ENCODE measurements at places on chromosomes 7 and 10. TPM values are rescaled to one million over a fixed set of nuclear protein-coding genes. Genes with fewer than 3 reads are reported as not detected.

- H3K27me3 ChIP-seq = no peaks in the 10 kb centered on the region
- DNase-seq = no peak
- H3K4me3 ChIP-seq = no peak overlapping the region
- no peaks in the 10 kb centered on the region for H3K36me3 ChIP-seq
- H3K27ac ChIP-seq = no peak overlapping the region
- peaks cover 18% of the 10 kb centered on the region for H3K4me1 ChIP-seq
Observed at GRCh38 chr10:122553341-122553740, 7.2 kb upstream of the DMBT1 start.

GRCh38 chr10:5788969-5789368, 24.3 kb downstream of the GDI2 start:
- no peak overlapping the region for H3K4me3 ChIP-seq
- H3K4me1 ChIP-seq = peaks cover 12% of the 10 kb centered on the region
- H3K27me3 ChIP-seq = no peaks in the 10 kb centered on the region
- DNase-seq = no peak

Gene SPDYE5
- not detected for total RNA-seq

DNA sequence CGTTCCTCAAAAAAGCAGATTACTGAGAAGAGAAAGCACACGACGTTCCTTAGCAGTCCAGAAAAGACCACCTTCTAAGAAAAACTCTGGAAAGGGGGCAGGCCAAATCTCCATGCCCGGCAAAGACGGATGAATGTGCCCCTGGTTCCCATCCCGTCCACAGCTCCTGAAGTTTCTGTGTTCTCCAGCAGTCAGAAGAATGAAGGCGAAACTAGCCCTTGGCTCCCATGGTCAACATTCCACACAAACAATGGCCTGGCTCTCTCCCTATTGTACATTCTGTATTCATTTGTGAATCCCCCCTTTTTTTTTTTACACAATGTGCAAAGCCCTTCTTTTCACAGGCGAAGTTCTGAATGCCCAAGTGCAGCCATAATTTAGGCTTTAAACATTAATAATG, 5.3 kb downstream of the CTBP2 start:
- no peak for DNase-seq
- H3K36me3 ChIP-seq = no peaks in the 10 kb centered on the region
- H3K4me1 ChIP-seq = peaks cover 5% of the 10 kb centered on the region
- no peak overlapping the region for H3K27ac ChIP-seq
- H3K27me3 ChIP-seq = peaks cover 62% of the 10 kb centered on the region
- no peak overlapping the region for H3K4me3 ChIP-seq

- H3K4me3 ChIP-seq = no peak overlapping the region
- peaks cover 2% of the 10 kb centered on the region for H3K27me3 ChIP-seq
- no peaks in the 10 kb centered on the region for H3K4me1 ChIP-seq
- no peak overlapping the region for H3K27ac ChIP-seq
Observed at GRCh38 chr7:84674236-84674913, 479.8 kb upstream of the SEMA3A start.

- peaks cover 47% of the 10 kb centered on the region for H3K36me3 ChIP-seq
- no peaks in the 10 kb centered on the region for H3K4me1 ChIP-seq
- no peak overlapping the region for H3K27ac ChIP-seq
- no peak overlapping the region for H3K4me3 ChIP-seq
Observed at GRCh38 chr10:32489901-32490300, 44.0 kb downstream of the CCDC7 start.

GRCh38 chr7:129877146-129877792, 75.5 kb downstream of the UBE2H start:
- H3K4me3 ChIP-seq = no peak overlapping the region
- no peak overlapping the region for H3K27ac ChIP-seq
- DNase-seq = no peak
- peaks cover 48% of the 10 kb centered on the region for H3K4me1 ChIP-seq

DNA sequence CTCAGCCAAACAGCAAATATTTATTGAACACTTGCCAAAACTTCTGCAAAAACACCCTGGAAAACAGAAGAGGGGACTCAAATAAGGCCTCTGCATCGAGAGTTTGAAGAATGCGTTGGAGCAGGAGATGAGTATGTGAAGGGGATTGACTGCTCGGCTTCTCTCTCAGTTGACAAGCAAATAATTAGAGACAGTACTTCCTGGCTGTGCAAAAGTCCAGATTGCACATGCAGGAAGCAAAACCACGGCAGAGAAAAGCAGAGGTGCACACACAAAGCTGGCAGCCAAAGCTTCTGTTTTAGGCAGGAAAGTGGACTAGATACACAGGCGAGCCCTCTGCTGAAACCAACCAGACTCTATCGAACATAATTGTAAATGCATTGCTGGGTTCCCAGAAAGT, 343.6 kb upstream of the MGMT start:
- H3K4me1 ChIP-seq = peaks cover 26% of the 10 kb centered on the region
- no peak overlapping the region for H3K27ac ChIP-seq
- no peak for DNase-seq

Gene GRM3
- total RNA-seq = not detected

- no peak overlapping the region for H3K4me3 ChIP-seq
- no peaks in the 10 kb centered on the region for H3K4me1 ChIP-seq
- no peaks in the 10 kb centered on the region for H3K36me3 ChIP-seq
- no peaks in the 10 kb centered on the region for H3K27me3 ChIP-seq
- DNase-seq = no peak
- no peak overlapping the region for H3K27ac ChIP-seq
Observed at GRCh38 chr10:70992436-70992835, 104.1 kb upstream of the PCBD1 start.

GRCh38 chr7:35258125-35258867, 4.4 kb upstream of the TBX20 start:
- H3K4me3 ChIP-seq = no peak overlapping the region
- DNase-seq = no peak
- H3K27me3 ChIP-seq = peaks cover 78% of the 10 kb centered on the region
- no peak overlapping the region for H3K27ac ChIP-seq
- H3K4me1 ChIP-seq = peaks cover 14% of the 10 kb centered on the region
- no peaks in the 10 kb centered on the region for H3K36me3 ChIP-seq

GRCh38 chr7:129946282-129946681, 6.5 kb downstream of the UBE2H start:
- H3K27ac ChIP-seq = no peak overlapping the region
- no peaks in the 10 kb centered on the region for H3K27me3 ChIP-seq
- H3K36me3 ChIP-seq = peaks cover 5% of the 10 kb centered on the region
- H3K4me1 ChIP-seq = peaks cover 22% of the 10 kb centered on the region

DNA sequence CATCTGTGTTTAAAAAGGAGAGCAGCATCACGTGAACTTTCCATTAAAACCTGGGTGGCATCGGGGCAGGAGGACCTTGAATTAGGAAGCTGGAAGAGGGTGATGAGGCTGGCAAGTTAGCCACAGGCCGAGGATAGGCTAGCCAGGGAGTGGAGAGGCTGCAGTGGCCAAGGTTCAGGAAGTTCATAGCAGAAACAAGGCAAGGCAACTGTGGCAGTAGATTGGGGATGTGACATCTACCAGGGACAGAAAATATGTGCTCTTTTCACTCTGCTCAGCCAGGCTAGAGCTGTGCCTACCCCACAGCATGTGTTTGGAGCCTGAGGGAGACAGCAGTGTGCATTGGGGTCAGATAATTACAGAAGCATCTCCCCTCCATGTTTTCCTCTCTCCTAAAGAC, 2.2 kb upstream of the INPP5F start:
- H3K27me3 ChIP-seq = no peaks in the 10 kb centered on the region
- H3K36me3 ChIP-seq = no peaks in the 10 kb centered on the region
- H3K27ac ChIP-seq = no peak overlapping the region
- DNase-seq = no peak
- no peak overlapping the region for H3K4me3 ChIP-seq

GRCh38 chr10:49241385-49241784, 53.2 kb upstream of the TMEM273 start:
- H3K4me1 ChIP-seq = no peaks in the 10 kb centered on the region
- no peak overlapping the region for H3K27ac ChIP-seq
- H3K27me3 ChIP-seq = peaks cover 18% of the 10 kb centered on the region
- H3K36me3 ChIP-seq = no peaks in the 10 kb centered on the region
- no peak for DNase-seq

GRCh38 chr7:151900986-151901621, 24.2 kb upstream of the PRKAG2 start:
- DNase-seq = no peak
- no peaks in the 10 kb centered on the region for H3K36me3 ChIP-seq

Gene NANOS1
- total RNA-seq = 0.26 TPM

DNA sequence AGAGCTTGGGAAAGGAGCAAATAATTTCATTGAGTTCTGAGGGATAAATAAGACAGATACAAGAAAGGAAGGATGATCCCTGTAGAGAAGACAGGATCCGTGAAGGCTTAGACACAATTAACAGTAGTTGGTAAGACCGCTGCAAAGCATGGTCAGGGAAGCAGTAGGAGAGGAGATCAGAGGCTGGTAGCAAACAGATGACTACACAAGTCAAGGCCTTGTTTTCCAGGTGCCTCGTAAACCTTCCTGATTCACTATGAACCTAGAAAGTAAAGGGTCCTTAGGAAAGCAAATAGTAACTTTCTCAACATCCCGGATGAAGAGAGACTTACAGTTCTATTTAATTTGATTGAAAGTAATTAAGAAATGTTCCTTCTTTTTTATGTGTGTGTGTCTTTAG, 118.6 kb downstream of the GNAI1 start:
- no peak overlapping the region for H3K27ac ChIP-seq
- peaks cover 3% of the 10 kb centered on the region for H3K4me1 ChIP-seq
- H3K4me3 ChIP-seq = no peak overlapping the region
- DNase-seq = no peak

GRCh38 chr10:100791369-100792058, 46.1 kb downstream of the PAX2 start:
- no peaks in the 10 kb centered on the region for H3K36me3 ChIP-seq
- DNase-seq = no peak
- peaks cover 26% of the 10 kb centered on the region for H3K27me3 ChIP-seq
- no peak overlapping the region for H3K27ac ChIP-seq

- peak overlapping the region; percentile 65 for H3K4me3 ChIP-seq
- H3K4me1 ChIP-seq = no peaks in the 10 kb centered on the region
- H3K27ac ChIP-seq = peak overlapping the region; percentile 7
Observed at GRCh38 chr7:87038993-87039690, 20.3 kb downstream of the ELAPOR2 start.

- no peak for DNase-seq
- no peaks in the 10 kb centered on the region for H3K36me3 ChIP-seq
- no peaks in the 10 kb centered on the region for H3K4me1 ChIP-seq
- peaks cover 2% of the 10 kb centered on the region for H3K27me3 ChIP-seq
Observed at GRCh38 chr7:68507668-68508067, 1090.6 kb upstream of the AUTS2 start.
